Skin of body (tissue), 3 donors: ENCODE measurements at places on chromosomes 11 and 22. TPM values are rescaled to one million over a fixed set of nuclear protein-coding genes. Genes with fewer than 3 reads are reported as not detected.

DNA sequence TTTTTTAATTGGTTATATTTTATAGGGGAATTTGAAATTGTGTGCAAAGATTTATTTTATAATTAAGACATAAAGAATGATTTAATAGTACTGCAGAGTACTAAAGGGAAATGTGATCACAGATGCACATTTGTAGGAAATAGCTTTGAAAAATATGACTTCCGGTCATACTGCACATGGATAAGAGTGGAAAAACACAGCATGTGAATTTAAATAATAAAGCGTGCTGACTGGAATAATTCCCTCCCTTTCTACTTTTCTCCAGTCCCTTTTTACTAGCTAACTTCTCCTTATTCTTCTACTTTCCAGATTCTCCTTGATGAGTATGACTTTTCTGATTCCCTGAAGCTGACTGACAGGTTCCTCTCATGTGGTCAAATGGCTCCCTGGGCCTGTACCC is 238.4 kb upstream of the CTSC start:
- DNase-seq: no peak

PGA5 gene
- total RNA-seq: 0.39 TPM

DNA sequence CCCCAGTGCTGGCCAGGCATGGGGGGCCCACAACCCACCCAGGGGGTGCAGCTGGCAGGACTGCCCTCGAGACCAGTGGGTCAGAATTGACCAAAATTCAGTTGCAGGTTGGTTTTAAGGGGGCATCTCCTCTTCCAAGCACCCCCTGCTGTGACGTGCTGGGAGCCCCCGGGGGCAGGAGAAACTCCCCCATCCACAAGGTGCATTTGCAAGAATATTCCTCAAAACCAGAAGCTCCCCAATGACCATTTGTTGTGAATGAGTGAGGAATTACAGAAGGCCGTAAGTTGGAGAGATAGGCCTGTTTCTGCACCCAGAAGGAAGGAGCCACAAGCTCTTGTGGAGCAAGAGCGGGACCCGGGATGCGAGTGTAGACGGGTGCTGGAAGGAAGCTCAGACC is 414.5 kb downstream of the BRD1 start:
- no peak for DNase-seq

DNA sequence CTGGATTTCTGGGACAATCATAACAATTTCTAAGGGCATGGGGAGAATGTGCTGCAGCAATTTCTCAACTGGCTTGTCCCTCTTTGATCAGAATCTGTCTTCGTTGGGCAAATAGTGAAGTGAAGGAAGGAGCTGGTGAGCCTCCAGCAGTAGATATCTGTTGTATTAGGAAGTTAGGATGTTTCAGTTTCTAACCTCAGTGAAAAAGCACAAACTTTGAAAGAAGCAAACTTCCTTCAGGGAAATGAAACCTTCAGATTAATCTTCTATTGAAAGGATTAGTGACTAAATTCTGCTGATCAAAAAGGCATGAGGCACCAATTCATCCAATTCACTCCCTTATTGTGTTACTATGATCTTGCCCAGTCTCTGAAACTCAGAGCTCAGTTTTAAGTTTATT is 24.3 kb downstream of the LMO2 start:
- no peak for DNase-seq

DNA sequence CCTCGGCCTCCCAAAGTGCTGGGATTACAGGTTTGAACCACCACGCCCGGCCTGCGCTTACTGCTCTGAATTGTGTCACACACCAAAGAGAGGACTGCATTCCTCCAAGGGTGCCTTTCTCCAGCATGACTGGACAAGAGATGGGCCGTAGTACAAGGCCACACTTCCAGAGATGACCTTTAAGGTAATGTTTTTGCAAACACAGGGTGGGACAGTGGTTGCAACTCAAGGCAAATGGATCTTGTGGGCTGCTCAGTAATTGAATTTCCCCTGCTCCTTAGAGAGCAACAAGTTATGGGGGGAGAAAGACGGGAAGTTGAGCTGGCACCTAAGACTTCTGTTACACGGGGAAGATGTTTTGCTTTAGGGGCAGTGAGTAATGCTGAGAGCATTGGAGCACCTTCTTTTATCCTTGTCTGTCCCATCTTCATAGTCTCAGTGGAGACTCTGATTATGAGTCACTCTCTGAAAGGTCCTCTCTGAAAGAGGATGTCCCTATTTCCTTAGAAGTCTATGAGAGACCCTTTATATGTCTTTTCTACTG is 66.3 kb downstream of the C11orf91 start:
- DNase-seq: no peak

DNA sequence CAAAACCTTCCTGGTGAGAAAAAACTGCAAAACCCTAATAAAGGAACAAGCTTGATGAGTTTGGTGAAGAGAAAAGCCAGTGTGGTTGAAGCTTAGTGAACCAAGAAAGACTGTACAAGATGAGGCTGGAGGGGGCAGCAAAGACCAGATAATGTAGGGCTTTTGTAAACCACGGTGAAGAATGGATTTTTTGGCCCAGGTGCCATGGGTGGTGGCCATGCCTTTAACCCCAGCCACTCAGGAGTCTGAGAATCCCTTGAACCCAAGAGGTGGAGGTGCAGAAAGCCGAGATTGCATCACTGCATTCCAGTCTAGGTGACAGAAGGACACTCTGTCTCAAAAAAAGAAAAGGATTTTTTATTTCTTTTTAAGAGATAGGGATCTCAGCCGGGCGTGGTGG is 5.0 kb upstream of the ZDHHC5 start:
- no peak for DNase-seq

DNA sequence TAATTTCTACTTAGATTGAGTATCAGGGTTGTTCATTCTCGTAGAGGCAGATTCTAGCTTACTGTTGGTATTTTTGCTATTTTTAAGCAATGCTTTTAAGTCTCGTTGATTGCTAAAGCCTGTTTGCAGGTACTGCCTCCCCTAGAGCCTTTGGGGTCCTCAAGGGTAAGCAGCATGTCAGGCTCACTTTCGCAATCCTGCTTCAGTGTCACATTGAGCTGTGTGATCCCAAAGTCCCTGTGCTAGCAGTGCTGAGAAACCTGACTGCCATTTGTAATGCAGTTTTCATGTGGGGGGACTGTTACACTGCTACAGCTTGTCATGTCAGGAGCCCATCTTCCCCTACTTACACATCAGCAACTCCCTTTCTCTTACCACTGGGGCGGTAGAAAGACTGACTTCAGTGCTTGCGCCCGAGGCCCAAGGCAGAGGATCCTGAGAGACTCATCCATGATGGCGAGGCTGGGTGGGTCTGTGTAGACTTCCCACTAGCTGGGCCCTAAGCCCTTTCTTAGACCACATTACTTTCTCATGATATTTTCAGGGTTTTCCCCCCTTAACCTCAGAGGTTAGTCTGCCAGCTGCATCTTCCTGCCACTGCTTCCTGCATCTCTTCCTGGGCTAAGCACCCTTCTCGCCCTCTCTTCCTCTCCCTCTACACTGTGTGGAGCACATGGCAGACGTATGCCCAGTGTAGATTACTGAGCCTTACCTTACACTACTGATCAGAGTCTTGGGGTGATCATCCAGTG is 40.8 kb upstream of the ST14 start:
- no peak for DNase-seq

DNA sequence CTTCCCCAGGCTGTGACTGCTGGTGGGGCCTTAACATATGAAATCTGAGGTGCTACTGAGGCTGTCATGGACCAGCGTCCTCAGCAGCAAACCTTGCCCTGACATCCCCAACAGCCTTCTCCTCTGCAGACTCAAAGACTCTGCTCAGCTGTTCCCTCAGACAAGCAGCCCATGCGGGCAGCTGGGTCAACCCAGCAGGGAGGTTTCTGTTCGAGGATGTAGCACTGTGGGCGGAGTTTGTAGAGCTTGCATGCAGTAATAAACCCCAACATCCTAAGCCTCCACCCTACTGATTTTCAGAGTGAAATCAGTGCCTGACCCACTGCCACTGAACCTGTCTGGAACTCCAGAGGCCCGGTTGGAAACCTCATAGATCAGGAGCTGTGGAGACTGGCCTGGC is 88.8 kb upstream of the XKR3 start:
- no peak for DNase-seq

DNA sequence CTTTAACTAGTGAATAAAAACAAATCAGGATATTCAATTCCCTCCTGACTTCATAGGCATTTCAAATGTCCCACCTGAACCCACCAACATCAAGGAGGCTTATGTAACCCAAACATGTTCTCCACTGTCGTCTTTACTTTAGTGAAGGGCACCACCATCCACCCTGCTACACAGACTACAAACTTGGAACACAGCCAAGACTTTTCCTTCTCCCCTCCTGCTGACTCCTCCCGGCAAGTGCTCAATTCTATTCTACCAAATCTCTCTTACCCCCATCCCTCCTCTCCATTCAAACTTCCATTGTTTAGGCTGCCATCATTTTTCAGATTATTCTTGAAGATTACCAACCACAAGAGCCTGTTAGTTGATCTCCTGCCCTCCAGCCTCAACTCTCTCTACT is 24.3 kb downstream of the SAAL1 start:
- no peak for DNase-seq

DNA sequence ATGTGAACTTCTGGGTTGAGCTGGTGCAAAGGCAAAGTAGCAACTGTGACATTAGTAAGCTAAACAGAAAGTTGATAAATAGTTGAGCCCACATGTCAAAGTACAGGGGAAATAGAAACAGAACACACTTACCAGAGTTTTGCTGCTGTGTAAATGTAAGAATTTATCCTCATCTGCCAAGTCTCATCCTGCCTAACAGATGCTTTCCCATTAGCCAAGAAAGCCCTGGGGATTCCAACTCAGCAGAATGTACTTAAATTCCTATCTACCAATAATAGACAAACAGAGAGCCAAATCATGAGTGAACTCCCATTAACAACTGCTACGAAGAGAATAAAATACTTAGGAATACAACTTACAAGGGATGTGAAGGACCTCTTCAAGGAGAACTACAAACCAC is 7.3 kb upstream of the OR51A2 start:
- peak; percentile 37 for DNase-seq

STT3A gene
- total RNA-seq: 89.4 TPM

KREMEN1 gene
- 30.4 TPM for total RNA-seq

DNA sequence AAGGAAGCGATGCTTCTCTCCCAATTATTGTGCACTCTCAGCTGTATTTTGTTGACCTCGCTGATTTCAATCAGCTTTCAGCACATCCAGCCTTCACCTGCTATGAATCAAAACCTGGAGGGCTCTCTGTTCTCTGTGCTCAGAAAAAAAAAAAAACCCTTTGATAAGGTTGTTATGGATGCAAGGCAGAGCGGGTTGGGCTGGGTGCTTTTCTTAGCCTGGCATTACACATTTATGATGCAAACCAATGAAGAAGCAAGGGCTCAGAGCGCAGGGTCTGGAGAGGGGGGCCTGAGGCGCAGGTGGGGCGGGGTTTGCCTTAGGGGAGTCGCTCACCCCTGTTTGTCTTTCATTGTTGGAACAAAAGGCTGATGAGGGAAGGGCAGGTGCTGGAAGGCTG is 86.0 kb upstream of the CADM1 start:
- no peak for DNase-seq

PRG3 gene
- 2.9 TPM for total RNA-seq

DNA sequence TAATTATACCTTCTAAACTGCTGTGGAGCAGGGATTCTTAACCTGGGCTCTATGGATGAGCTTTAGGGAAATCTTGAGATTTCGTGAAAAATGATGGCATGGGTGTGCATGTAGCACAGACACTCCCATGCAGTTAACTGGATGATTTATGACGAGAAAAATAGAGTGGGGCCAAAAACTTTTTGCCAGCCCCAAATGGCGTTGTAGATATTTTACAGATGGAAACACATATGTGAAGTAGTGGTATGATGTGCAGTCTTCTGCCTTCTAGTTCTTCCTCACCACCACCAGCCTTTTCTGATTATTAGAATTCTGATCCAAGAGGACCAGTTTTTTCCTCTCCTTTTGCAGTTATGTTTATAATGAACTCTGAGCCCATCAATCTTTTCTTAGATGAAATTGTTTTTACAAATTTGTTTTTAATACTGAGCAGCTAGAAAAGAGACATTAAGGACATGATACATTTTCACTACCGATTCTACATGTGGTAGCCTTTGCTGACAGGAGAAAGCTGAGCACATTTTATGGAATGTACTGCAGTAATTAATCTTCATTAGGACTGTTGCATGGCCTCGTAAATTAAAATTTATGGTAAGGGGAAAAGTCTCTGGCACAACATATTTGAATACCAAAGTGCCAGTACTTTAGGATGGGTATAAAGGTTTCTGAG is 261.4 kb downstream of the DDX10 start:
- peak; percentile 87 for DNase-seq

DNA sequence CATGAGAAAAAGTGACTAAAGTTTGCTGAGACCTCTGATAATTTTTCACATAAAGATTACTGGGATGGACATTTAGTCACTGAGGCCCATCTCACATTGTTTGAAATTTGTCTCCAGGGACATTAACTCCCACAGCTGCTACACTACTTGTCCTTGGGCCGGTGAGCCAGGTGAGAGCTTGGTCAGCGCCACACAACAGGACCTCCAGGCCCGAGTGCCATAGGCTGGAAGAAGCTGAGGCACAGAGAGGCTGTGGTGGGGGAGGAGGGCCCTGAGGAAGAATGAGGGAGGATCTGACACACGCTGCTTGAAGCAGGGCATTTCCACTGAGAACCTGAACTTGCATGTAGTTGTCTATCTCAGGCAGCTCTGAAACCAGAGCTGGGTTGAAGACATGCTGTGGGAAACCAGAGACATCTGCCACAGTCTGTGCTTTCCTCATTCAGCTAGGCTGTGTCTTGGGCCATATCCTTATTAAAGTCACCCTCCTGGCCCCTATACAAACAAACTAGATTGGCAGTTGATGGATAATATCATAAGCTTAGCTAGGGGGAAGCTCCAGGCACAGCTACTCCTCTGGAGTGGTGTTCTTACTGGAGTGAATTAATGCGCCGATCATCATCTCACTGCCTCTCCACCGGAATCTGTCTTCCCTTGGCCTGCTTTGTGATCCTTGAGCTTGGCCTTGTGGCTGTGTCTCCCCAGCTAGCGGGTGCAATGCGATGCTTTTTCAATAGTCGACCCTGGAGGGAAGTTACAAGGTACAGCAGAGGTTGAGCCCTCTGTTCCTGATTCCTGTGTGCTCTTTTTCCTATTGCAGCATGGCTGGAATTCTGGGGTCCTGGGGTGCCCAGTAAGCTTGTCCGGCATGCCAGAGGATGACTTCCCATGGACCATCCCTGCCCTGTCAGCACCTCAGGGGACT is 225.3 kb upstream of the B3GAT1 start:
- DNase-seq: no peak

- DNase-seq: no peak
These were observed 18.5 kb downstream of the SLC22A12 start for GRCh38 chr11:64609436-64610047.

DNA sequence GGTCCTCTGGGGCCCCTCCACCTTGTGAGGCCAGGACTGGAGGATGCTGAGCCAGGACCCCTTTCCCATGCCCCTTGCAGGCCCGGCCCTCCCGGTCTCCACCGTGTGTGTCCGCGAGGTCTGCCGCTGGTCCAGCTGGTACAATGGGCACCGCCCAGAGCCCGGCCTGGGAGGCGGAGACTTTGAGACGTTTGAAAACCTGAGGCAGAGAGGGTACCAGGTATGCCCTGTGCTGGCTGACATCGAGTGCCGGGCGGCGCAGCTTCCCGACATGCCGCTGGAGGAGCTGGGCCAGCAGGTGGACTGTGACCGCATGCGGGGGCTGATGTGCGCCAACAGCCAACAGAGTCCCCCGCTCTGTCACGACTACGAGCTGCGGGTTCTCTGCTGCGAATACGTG is 17.9 kb downstream of the MUC5B start:
- DNase-seq: no peak
